HCEC 1CT (cell line): ENCODE measurements at places on chromosomes 1 and 21.

GRCh38 chr1:216958569-216958968 is 235.3 kb upstream of the ESRRG start:
- no peak for DNase-seq

- DNase-seq = no peak
Observed at GRCh38 chr21:42839271-42840231, 39.8 kb downstream of the WDR4 start.

DNA sequence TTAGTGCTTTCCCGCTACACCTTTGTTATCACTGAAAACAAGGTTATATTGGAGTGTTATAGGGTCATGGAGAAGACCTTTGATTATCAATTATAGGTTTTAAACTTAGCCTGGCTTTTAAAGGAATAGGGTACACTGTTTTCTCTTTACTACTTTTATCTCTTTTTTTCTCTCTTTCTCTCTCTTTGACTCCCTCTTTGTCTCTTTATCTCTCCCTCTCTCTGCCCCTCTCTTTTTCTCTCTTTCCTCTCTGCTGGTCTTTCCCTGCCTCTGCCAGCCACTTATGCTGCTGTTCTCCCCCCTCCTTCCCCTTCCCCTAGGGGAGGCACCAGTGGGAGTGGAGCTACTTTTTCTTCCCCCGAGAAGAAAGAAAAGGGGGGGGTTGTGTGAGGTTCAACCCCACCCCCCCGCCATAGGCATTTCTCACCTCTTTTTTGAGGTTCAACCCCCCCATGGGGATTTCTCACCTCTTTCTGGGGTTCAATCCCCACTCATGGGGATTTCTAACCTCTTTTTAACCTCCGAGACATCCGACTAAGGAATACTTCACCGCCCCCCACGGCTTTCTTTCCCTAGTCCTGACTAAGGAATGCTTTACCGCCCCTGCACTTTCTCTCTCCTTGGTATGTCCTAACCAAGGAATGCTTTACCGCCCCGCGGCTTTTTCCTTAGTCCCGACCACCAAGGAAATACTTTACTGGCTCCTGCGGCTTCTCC is 17.2 kb upstream of the ZBTB8B start:
- DNase-seq = peak; percentile 32

GRCh38 chr1:109762039-109762585 is 1.6 kb downstream of the EPS8L3 start:
- no peak for DNase-seq

GRCh38 chr1:17922833-17923232 is 167.7 kb downstream of the ACTL8 start:
- DNase-seq = peak; percentile 30

GRCh38 chr1:173117108-173117633 is 66.4 kb upstream of the TNFSF18 start:
- DNase-seq = no peak

GRCh38 chr21:43864313-43864961 is 586 bp upstream of the AGPAT3 start:
- no peak for DNase-seq

DNA sequence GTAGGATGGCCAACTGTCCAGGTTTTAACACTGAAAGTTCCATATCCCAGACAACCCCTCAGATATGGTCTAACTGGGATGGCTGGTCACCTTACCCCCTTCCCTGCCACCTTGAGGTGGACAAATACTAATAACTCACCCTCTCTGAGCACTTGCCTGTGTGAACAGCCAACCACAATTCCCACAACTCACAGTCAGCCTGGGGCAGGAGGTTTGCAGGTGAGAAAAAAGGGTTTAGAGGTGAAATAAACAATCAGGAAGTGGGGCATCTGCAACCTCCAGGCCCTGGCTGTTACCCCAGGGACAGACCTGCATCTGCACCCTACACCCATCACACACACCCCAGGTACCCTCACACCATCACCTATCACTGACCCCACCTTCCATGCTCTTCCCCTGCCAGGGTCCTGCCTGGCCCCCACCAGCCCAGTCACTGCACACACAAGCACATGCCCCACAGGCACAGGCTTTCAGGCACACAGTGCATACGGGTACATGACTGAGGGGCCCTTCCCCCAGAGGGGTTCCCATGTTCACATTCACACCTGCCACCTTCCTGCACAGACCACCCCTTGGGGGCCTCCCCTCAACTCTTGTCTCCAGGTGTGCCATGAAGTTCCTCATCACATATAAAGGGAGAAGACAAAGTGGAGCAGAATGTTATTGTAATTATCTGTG is 679.5 kb downstream of the MATN1 start:
- DNase-seq = no peak

GRCh38 chr1:66654643-66655042 is 97.6 kb upstream of the DYNLT5 start:
- no peak for DNase-seq

DNA sequence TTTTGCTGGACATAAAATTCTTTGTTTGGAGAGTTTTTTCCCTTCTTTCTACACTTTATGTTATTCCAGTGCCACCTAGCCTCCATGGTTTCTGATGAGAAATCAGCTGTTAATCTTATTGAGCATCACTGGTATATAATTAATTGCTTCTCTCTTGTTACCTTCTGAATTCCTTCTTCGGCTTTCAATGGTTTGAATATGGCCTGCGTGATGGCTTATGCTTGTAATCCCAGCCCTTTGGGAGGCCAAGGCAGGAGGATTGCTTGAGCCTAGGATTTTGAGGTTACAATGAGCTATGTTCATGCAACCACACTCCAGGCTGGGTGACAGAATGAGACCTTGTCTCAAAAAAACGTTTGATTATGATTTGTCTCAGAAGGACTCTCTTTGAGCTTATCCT is 13.0 kb upstream of the CNIH4 start:
- DNase-seq = no peak

GRCh38 chr1:40438391-40439015 is 11.8 kb upstream of the ZFP69B start:
- DNase-seq = peak; percentile 24

DNA sequence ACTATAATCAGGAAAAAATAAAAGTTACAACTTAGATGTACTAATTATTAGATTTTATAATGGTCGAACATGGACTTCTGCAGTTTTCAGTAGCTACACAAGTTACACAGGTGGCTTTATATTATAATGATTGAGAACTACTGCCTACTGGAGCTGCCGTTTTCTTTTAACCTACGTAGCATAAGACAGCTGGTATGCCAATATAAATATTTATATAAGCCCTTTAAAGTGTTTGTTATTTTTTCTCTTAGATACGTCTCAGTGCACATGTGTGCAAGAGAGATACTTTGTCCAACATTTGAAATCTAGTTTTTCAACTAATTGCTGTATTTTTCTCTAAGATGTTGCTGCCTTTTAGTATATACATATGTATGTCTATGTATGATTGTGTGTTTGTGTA is 42.4 kb downstream of the PDC start:
- no peak for DNase-seq

DNA sequence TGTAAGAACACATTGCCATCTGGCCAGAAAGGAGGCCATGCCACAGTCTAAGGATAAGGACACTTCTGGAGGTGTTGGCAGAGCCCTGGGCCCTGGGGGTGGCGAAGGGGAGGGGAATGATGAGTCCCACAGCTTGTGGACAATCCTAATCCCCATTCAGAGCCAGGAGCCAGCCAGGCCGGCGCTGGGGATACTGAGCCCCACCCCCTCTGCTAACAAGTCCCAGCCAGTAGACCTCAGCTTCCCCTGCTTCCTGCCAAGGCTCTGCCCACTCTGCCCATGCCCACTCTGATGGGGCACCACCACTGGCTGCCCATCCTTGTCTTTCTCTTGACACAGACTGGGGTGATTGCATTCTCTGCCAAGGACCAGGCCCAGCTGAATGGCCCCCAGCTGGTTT is 71.9 kb downstream of the NAV1 start:
- DNase-seq = no peak

DNA sequence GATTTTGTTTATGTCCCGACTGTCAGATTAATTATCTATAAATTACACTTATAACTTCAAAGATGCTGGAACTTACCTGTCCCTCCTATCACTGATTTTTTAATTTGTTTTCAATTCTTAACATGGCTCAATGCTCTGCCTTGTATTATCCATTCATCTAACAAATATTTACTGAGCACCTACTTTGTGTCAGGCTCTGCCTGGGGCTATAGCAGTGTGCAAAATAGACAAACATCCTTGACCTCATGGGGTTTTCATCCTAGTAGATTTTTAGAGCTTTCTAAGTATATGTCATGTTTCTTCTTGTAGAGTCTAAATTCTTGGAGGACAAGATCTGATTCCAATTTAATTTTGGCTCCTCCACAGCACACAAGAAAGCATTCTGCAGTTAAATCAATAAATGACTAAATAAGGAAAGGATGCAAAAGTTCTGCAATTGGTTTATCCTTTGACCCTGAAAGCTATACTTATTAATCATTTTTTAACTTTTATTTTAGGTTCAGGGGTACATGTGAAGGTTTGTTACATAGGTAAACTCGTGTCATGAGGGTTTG is 10.8 kb upstream of the SMYD2 start:
- DNase-seq = no peak

- DNase-seq = peak; percentile 13
Observed at GRCh38 chr1:238558156-238558555, 667.4 kb upstream of the ZP4 start.

DNA sequence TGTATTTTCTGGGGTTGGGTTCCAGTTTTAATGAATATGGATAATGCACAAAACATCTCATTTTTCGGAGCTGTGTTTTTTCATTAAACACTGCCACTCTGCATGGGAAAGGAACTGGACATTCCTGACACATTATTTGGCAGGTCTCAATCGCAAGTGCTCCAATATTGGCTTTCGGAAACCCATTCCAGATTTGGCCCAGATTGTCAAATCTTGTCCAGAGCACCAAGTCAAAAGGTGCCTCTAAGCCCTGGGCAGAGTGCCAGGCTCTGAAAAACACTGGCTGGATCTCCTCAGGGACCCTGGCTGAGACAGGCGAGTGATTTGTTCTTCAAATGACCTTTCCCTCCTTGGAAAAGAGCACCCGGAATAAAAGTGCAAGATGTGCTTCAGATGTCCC is 68.4 kb upstream of the MRPS6 start:
- DNase-seq = no peak

GRCh38 chr1:157504646-157505045 is 47.7 kb downstream of the FCRL5 start:
- DNase-seq = no peak

DNA sequence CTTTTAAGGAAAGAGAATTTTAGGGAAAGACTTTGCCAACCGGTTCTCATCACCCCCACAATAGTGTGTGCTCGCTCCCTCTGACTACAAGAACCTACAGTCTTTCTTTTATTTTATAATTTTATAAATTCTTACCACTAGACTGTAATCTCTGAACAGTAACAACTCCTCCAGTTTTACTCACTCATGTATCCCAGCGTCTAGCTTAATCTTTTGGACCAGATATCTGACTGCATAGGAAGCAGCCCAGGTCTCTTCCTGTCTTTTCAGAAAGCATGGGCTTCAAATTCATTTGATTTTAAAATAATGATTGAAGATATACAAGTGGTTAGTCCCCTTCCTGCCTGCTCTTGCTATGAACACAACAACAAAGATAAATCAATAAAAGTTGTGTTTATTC is 19.0 kb upstream of the DUSP10 start:
- no peak for DNase-seq

GRCh38 chr1:178495741-178496409 is 889 bp downstream of the CLEC20A start:
- no peak for DNase-seq

DNA sequence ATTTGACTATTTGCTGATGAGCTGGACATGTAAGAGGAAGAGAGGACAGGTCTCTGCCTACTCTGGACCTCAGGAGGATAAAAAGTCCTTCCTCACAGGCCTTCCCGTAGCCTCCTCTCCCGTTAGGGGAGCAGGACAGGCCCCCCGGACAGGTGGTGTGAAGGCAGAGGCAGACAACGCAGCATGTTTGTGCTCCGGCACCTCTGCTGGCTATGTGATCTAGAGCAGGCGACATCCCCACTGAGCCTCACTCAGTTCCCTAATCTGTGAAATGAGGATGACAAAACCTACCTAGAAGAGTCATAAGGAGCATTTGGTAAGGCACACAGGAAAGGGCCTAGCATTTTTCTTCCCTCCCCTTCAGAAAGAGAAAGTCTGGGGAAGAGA is 34.8 kb downstream of the KIAA1614 start:
- no peak for DNase-seq

DNA sequence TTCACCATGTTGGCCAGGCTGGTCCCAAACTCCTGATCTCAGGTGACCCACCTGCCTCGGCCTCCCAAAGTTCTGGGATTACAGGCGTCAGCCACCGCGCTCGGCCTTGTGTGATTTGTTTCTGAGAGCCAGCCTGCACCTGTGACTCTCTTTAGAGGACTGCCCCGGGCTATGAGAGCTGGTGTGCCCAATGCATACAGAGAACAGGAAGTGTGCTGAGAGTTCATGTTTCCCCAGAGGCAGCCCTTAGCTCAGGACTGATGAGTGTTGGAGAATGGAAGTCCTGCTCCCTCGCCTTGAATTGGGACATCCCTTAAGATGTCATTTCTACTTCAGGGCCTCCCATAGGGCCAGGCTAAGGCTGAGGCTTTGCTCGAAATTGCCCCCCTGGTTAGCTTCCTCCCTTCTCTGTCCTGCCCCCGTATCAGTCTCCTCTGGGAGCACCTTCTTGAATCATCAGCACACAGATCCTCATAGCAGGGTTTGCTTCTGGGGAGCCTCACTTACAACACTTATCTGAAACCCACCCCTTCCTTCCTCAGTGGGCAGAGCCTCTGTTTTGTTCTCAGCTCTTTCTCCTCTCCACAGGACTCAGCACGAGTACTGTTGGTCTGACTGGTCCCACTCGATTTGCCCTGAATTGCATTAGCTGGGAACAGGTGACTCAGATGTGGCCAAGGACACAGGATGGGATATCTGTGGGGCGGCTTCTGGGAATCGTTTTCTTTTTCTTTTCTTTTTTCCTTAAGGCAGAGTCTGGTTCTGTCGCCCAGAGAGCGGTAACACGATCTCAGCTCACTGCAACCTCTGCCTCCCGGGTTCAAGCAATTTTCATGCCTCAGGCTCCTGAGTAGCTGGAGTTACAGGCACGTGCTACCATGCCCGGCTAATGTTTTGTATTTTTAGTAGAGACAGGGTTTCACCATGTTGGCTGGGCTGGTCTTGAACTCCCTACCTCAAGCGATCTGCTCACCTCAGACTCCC is 80.1 kb downstream of the UBIAD1 start:
- no peak for DNase-seq

DNA sequence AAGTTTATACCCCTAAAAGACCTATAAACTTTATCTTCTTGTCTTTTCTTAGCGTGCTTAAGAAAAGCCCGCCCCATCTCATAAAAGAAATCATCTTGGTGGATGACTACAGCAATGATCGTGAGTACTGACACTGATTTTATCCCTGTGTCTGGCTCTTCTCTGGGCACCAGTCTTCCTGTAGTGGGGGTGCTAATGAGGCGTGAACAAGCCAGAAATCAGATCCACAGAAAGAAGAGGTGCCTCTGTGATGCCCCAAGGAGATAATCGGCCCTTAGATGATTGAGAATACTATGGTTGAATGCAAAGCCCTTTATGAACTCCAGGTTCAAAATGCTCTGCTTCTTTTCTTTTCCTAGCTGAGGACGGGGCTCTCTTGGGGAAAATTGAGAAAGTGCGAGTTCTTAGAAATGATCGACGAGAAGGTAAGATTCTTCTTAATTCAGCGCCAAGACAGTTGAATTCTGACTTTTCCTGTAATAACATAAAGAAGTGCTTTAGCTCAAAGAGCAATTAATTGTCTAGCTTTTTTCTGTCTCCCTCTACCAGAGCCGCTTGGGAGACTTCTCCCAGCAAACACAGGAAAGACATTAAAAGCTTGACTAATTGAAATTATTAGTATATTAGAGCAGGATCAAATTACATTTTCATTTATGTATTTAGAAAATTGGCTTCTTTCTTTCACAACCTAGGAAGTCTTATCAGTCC is 169.4 kb downstream of the GALNT2 start:
- DNase-seq = no peak

- peak; percentile 46 for DNase-seq
Observed at GRCh38 chr1:36223381-36223995, 755 bp upstream of the THRAP3 start.
